ENCODE measurements at places on chromosomes 5 and 9.

GRCh38 chr5:35030426-35031100, 17.2 kb downstream of the AGXT2 start:
- DNase-seq = no peak

DNA sequence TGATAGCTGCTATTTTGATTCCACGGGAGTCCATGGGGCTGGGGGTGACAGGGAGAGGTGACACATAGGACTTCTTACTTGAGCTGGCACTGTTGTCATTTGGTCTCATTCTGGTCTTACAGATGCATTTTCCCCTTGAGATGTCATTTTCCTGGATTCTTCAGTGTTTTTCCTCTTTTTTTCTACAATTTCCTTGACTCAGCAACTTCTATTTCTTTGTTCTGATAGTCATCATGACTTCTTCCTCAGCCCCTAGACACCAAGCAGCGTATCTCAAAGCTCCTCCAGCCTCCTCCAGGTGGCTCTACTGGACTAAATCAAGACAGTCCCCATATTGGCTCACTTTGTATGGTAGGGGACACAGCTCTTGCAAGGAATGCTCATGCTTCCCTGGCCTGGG, 16.5 kb downstream of the LVRN start:
- DNase-seq = no peak

DNA sequence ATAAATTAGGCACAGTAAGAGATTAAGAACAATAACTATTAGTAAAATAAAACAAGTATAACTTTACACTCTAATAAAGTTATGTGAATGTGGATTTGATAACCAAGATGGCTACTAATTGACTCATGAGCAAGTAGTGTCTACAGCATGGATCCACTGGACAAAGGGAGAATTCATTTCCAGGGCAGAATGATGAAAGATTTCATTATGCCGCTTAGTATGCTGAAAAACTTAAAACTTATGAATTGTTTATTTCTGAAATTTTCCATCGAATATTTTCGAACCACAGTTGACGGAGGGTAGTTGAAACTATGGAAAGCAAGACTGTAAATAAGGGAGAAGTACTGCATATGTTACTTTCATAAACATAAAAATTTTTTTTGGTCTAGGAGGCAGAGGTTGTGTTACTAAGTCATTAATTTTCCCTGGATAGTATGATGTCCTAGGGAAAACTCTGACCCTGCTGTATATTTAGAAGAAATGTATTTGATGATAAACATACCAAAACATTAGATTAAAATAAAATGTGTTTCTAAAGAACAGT, 24.9 kb upstream of the TARS1 start:
- DNase-seq = no peak

DNA sequence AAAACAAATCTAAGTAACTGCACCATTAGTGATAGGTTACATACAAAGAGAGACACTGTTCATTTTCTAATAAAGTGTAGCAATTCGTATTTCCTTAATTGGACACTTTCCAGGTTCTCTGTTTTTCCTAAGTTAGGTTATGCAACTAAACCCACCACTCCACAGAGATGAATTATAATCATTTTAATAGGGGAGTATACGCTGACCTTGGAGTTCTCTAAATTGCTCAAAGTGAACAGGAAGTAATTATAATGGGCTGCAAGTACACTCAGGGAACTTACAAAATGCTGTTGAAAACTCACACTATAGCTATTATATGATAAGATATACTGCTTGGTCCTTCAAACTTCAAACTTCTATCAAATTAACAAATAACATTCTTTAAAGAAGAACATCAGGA, 18.2 kb upstream of the ADCY2 start:
- DNase-seq = no peak

GRCh38 chr5:73374520-73375190, 73.9 kb downstream of the FOXD1 start:
- DNase-seq = no peak

DNA sequence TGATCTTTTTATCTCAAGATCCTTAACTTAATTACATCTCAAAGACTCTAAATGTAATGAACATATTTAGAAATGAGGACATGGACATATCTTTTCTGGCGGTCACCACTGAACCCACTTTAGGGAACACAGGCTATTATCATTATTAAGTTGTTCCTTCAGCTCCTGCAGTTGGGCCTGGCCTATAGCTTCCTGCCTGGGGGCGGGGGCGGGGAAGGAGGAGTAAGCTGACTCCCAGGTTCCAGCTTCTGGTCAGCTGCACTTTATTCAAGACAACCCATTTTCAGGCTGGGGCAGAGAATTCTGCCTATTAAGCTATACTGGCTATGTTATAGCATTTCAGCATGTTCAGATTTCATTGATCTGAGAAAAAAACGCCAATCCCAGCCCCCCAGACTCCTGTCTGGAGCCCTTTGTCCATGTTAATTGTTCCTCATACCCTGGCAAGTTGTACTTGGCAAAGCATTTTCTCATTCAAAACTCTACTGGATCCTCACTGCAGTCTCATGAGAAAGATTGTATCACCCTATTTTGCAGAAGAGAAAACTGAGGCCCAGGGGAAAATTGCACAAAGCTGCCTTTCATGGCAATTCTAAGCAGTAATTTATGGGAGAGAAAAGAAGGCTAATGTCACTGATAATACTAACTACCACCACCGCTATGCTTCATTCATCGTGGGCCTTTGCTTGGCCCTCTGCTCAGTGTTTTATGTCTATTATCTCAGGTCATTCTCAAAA, 25.1 kb downstream of the COL15A1 start:
- DNase-seq = no peak

DNA sequence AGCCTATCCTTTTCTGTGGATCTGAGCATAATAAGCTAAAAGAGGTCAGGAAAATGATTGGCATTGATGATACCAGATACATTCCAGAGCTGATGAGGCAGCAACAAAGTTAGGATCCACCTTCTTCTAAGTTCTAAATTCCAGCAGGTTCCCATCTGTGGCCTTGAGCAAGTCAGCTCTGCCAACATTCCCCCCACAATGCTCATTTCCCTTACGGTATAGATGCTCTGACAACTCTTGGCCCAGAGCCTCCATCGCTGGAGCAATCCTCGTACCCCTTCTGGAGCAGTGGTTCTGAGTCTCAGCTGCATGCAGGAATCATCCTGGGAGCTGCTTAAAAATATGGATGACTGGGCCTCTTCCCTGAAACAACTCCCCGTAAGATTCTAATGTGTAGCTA, 78.1 kb downstream of the MED27 start:
- DNase-seq = no peak

- no peak for DNase-seq
These were observed 173.7 kb upstream of the SLC12A2 start for GRCh38 chr5:127909821-127910220.

DNA sequence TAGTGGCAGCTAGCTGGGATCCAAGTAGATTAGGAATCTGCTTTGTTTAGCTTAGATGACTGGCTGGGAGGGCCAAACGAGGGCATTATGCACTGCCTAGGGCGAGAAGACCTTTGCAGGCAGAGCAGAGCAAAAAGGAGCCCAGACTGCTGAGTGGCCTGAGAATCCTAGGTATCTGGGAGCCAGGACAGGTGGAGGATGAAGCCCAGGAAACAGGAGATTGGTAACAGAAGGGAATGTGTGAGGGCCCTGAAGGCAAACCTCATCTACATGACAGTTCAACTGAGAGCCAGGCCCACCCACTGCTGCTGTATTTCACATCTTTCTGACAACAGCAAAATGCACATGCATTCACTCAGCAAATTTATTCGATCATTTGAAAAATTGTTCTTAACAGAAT, 192.3 kb downstream of the DTWD2 start:
- no peak for DNase-seq

DNA sequence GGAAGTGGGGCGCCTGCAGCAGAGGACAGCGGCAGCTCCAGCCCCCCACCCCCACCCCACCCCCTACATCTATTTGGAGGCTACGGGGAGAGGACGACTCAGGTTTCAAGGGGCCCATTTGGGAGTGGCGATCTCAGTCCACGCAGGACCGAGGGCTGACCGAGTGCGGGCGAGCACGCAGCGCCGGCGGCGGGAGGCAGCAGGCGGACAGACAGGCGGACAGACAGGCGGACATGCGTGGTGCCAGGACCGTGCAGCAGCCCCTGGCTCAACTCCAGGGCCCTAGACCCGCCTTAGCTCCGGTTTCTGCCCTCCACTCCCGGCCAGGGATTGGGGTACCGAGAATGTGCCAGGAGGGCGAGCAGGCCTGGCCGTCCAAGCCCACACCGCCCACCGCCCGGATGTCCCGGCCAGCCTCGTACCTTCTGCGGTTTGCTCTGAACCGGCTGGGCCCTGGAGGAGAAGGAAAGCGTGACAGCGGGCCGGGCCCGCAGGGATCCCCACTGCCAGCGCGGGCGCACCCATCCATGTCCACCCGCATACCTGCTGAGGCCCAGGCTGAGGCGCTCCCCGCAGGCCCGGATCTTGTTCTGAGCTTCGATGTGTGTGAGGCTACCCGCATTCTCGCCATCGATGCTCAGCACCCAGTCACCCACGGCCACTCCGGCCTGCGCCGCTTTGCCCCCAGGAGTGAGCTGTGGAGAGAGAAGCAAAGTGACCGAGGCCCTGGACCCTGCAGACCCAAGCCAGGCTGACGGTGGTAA, 5.2 kb downstream of the PDLIM7 start:
- DNase-seq = no peak

GRCh38 chr5:104429911-104430310, 867.3 kb upstream of the NUDT12 start:
- no peak for DNase-seq

DNA sequence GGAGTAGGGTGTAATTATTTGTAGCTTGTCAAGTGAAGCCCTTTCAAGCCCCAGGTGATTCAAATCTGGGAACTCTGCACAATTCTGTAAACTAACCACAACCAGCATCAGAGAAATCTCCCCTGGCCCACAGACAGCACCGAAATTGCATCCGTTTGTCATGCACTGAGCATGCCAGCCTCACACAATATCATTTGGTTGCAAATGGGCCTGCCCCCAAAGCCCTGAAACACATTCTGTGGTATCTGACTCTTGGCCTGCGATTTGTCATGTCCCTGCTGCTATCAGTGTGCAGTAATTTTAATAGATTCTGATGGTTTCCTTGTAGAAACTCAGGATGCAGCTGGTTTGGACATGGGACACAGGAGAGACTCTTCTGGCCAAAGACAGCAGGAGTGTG, 35.3 kb downstream of the SNX24 start:
- DNase-seq = no peak

GRCh38 chr5:82664732-82665131, 386.6 kb upstream of the RPS23 start:
- no peak for DNase-seq

DNA sequence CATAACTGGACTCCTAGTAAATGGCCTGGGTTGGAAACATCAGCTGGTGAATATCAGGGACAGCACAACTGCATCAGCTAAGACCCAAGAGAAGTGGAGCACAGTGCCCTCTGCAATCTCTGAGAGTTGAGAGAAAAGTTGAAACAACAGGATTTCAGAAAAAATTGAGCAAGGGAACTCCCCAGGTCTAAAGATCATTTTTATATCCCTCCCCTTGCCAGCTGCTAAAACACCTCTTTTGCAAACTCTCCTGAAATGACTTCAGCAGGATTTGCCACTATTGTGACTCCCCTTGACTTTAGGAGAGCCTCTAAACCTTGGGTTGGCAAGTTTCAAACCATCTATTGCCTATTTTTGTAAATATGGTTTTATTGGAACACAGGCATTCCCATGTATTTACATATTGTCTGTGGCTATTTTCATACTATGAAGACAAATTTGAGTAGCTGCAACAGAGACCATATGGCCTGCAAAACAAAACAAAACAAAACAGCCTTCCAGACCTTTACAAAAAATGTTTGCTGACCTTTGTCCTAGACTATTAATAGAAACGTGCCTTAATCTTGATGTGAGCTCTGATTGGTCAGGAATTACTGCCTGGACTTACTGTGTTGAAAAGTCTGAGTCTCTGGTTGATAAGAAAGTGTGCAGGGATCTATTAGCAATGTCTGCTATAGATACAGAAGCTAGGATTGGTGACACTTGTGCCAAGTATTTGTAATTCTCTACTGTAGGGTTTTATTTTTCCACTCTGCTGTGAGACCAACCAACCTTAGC, 37.7 kb upstream of the PLPPR1 start:
- DNase-seq = no peak

DNA sequence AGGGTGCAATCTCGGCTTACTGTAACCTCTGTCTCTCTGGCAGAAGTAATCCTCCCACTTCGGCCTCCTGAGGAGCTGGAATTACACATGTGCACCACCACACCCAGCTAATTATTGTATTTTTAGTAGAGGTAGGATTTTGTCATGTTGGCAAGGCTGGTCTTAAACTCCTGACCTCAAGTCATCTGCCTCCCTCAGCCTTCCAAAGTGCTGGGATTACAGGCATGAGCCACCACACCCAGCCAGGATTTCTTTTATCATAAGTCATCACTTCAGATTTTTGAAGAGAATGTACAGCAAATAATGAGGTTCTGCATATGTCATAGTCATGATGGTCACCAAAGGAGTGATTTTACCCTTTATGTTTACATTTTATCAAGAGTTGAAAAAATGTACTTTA, 108.1 kb downstream of the GCNT1 start:
- no peak for DNase-seq

DNA sequence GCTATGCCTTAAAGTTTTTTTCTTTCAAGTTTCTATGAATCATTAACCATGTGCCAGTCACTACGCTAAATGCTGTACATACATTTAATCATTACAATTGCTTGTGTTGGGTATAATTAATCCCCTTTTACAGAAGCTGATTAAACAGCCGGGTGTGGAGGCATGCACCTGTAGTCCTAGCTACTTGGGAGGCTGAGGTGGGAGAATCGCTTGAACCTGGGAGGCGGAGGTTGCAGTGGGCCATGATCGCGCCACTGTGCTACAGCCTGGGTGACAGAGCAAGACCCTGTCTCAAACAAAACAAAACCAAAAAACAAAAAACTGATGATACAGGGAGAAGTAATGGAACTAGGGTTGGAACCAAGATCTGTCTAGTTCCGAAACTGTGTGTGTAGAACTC, 1.2 kb upstream of the UBE2R2 start:
- no peak for DNase-seq

GRCh38 chr9:92359394-92359995, 33.7 kb downstream of the CENPP start:
- DNase-seq = no peak

All from Caki2 (cell line).